ENCODE measurements at places on chromosomes 11 and 22. TPM values are rescaled to one million over a fixed set of nuclear protein-coding genes. Genes with fewer than 3 reads are reported as not detected.

DNA sequence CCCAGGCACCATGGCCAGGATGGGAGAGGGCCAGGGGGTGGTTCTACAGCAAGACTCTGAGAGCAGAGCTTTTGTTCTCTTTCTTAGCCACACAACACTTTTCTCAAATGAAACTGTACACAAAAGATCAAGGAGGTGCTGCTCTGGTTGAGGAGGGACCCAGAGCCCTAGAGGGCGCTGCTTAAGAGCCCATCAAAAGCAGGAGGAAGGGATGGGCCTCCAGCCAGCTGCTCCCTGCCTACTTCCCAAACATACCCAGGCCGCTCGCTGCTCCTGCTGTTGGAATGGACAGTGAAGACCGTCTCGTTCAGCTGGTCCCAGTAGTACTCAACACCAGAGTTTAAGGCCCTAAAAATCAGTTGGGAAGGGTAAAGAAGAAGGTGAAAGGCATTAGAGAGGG is 18.4 kb upstream of the CHRM4 start:
- DNase-seq, result no peak

DNA sequence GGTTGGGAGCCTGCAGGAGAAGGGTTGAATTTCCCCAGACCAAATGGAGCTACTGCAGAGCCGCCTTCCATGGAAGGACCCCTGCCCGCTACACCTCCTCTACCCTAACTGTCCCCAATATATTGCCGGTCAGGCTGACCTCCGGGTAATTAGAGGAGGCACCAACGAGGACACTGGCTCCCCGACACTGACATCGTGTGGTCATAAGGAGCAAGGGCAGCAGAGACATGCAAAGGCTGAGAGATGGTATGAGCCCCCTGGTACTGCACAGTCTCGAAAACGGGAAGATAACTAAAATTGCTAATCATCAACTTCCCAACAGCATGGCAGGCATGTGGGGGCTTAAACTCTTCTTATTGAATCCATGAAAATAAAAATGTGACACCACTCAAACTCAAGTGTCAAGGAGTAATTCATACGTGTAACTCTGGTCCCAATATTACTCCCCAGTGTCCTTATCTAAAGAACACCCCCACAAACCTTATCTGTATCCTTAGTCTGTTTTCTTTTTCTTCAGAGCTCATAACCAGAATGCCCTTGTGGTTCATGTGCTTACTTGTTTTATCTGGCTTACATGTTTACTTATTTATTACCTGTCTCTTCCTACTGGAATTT is 4.4 kb downstream of the CAVIN3 start:
- peak; percentile 86 for DNase-seq

MORC2 gene
- polyA plus RNA-seq, result 4.4 TPM

SNX32 gene
- 0.90 TPM for polyA plus RNA-seq
